ENCODE measurements at places on chromosomes 13 and 19.

DNA sequence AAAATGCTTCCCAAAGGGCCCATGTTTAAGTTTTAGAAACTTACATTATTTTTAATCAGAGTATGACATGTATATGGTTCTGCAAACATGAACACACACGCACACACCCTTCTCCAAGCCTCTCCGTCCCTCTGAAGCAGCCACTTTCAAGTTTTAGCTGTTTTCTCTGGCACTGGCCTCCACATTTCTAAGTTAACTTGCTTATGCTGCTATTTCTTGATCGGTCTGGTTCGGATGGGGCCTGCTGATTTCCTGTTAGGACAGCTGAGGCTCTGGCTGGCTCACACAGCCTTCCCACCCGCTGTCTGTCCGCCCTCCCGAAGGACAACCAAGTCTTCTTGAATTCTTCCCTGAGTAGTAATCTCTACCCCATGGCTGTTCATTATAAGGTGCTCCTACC is 4.4 kb downstream of the SPC24 start:
- no peak for ATAC-seq

- ATAC-seq = no peak
Measured at GRCh38 chr13:79070343-79070974, 335.6 kb downstream of the RBM26 start.

GRCh38 chr19:4483385-4483784 is 11.3 kb downstream of the HDGFL2 start:
- peak; percentile 10 for ATAC-seq

- ATAC-seq = no peak
Measured at GRCh38 chr13:18948012-18948663, 233.5 kb downstream of the TUBA3C start.

DNA sequence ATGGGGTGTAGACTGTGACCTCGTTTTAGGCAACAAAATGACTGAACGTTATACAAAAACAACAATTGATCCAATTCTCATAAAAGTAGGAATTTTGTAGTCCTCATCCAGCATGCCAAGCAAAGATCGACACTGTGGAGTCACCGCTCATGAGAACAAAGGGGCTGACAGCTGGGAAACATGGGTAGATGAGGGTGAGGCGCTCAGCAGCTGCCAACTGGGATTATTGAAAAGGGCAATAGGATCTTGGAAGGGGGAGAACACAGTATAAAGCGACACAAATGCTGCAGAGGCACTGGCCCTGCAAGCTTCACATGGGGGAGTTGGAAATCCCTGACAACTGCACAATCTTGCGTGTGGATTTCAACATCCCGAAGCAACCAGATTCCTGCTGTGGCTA is 5.4 kb upstream of the ZNF765 start:
- ATAC-seq = no peak

- no peak for ATAC-seq
Measured at GRCh38 chr13:22744688-22745452, 435.9 kb upstream of the SGCG start.

GRCh38 chr13:113456116-113456702 is 2.9 kb upstream of the ADPRHL1 start:
- no peak for ATAC-seq

DNA sequence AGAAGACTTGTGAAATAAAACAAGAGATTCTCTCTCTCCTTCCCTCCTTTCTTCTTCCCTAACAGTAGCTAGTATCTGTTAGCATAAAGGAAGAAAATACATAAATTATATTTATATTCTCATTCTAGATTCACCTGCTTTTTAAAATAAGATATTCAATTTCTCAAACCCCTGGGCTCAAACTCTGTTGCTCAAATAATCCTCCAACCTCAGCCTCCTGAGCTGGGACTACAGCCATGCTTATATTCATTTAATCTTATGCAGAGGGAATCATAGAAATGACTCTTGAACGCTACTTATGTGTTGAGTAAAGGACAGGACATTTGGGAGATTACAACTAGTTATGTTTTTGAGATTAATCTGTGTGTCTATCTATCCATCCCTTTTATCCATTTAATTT is 56.2 kb downstream of the GPC5 start:
- ATAC-seq = no peak

DNA sequence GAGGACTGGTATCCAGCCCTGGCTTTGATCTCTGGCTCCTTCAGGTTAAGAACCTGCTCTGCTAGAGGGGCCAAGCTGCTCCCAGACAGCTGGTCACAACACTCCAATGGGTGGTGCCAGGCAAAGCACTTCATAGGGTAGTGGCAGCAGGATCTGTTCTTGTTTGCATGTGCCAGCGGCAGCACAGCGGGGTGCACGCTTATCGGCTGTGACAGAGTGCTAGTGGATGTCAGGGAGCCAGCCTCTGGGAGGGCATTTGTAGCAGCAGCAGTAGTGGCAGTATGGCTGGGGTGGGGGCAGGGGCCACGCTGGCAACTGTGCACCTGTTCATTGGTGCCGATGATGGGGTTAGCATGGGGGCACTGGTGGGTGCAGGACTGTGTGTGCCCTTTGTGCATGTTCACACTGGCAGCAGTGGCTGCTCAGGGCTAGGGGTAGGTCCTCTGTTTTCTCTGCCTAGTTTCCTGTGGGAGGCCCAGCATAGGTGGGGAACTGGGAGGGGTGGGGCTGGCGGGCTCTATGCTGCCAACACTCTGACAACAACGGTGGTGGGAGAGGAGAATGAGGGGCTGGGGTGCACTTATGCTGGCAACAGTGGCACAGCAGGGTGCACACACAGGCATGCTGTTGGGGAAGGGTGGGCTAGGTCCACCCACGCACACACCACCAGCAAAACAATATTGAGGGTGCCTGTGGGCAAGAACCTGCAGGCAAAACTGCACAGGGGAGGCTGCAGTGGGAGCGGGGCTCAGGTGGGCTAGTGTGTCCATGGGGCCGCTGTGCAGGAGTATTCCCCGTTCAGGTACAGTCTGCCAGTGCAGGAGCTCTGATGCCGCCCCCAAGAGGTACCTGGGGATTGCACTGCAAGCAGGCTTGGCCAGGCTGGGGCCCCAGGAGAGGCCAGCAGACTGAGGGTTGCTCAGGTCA is 19.3 kb downstream of the AP1M1 start:
- ATAC-seq = peak; percentile 22

- ATAC-seq = no peak
Measured at GRCh38 chr13:94080527-94080926, 399.0 kb downstream of the DCT start.

DNA sequence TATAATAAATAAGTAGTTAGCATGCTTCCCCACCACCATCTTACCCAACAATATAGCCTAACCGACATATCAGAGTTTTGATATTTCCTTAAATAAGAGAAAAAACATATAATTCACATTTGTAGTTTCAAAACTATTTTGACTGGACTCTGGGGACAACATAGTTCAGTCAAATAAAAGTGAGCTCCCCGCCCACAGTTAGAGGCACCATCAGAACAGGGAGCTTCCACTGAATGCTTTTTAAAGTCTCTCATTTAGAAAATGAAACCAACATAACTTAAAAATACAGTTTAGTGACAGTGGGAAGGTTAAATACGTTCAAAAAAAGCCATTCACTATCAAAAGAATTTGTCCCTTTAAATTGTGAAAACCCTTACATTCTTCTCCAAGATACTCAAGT is 92.8 kb downstream of the EPSTI1 start:
- ATAC-seq = no peak

- ATAC-seq = no peak
Measured at GRCh38 chr13:90690458-90691080, 656.9 kb upstream of the MIR17HG start.

- ATAC-seq = no peak
Measured at GRCh38 chr19:1410136-1410786, 2.9 kb downstream of the DAZAP1 start.

- ATAC-seq = no peak
Measured at GRCh38 chr19:31783592-31783991, 434.4 kb upstream of the TSHZ3 start.

DNA sequence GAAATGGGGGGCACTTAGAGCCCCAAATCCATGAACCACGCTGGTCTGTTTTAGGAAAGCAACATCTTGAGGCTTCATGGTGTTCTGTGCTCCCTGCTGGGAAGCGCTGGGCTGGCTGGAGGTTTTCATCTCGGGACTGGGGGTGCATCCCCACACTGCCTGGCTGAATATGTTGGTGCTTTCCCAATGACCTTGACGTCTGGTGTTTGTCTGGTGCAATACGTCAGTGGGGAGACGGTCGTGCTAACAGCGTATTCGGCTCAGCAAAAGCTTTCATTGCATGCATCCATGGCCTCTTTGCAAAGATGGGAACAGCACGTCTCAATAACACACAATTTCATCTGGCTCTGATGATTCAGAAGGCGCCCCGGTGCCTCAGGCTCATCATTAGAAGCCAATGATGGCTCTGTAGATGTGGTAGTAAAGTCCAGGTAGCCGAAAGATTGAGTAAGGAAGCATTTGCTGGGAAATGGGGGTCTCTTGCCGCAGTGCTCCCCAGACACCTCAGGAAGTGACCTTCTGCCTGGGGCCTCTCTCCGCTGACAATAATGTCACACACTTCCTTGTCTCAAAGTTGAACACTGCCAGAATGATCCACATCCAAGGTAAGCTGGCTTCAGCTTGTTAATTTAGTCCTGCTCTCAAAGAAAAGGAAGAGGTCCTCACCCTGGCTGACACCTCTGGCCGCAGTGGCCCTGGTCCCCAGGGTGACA is 97.7 kb downstream of the ING1 start:
- no peak for ATAC-seq

DNA sequence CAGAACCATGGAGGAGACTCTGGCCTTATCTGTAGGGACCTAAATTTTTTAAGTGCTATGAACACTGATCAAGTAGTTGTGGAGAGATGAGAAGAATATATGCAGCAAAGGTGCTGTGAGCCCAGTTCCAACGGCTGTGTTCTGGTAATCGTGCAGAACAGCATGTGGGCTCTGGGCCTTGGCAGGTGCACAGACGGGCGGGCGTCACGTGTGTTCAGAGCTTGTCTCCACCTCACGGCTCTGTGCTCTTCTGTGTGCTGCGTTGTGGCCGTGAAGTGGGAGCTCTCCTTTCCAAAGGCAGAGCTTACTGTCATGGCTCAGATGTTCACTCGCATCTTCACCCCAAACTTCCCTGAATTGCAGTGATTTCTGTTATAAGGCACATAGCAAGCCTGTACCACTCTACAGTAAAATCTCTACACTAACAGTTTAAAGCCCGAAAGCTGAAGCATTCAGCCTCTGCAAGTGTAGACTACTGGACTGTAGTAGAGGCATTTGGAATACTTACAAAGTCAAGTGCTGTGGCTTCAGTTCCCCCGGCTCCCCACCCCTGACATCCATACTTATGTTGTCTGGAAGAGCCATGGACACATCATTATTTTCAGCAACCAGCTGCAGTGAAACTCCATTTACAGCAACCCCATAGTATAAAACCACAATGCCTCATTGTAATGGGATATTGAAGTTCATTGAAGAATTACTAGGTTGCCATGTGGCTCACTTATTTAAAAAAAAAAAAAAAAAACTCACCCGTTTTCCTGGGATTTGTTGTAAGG is 27.5 kb upstream of the TEX29 start:
- ATAC-seq = no peak

GRCh38 chr19:1084024-1084868 is 10.9 kb downstream of the POLR2E start:
- ATAC-seq = no peak

GRCh38 chr13:42041011-42041683 is 7.3 kb upstream of the DGKH start:
- ATAC-seq = peak; percentile 82

- no peak for ATAC-seq
Measured at GRCh38 chr13:76993021-76993420, 1.1 kb downstream of the CLN5 start.

- no peak for ATAC-seq
Measured at GRCh38 chr13:33865945-33866344, 48.0 kb downstream of the RFC3 start.

DNA sequence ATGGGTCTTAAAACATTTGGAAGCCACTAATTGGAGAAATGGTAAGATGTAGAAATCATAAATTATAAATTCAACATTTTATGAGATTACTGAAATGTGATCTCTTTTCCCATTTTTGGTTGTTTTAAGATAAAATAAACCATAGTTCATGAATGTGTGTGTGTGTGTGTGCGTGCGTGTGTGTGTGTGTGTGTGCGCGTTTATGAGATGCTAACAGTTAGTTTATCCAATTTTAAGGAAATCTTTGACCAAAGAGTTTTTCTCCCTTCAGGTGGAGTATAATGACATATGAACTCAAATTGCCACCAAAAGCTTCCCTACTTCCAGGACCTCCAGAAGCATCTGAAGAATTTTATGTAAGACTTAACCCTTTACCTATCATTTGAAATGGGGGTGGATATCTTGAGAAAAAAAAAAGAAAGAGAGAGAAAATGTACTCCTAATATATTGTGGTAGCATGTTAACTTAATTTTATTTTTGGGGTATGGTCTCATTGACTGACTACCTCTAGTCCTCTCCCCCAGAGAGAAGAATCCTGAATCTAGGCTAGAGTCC is 98.1 kb upstream of the AKAP11 start:
- ATAC-seq = no peak

GRCh38 chr13:41937388-41937787 is 23.5 kb downstream of the VWA8 start:
- no peak for ATAC-seq

GRCh38 chr13:23959231-23959862 is 62.0 kb upstream of the C1QTNF9B start:
- no peak for ATAC-seq

DNA sequence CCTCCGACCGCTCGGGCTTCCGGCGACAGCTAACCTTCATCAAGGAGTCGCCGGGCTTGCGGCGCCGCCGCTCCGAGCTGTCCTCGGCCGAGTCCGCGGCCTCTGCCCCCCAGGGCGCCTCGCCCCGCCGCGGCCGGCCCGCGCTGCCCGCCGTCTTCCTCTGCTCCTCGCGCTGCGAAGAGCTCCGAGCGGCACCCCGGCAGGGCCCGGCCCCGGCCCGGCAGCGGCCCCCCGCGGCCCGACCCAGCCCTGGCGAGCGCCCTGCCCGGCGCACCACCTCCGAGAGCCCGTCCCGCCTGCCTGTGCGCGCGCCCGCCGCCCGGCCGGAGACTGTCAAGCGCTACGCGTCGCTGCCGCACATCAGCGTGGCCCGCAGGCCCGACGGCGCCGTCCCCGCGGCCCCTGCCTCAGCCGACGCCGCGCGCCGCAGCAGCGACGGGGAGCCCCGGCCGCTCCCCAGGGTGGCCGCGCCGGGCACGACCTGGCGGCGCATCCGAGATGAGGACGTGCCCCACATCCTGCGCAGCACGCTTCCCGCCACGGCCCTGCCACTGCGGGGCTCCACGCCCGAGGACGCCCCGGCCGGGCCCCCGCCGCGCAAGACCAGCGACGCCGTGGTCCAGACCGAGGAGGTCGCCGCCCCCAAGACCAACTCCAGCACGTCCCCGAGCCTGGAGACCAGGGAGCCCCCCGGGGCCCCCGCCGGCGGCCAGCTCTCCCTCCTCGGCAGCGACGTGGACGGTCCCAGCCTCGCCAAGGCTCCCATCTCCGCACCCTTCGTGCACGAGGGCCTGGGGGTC is 9.6 kb downstream of the C19orf25 start:
- ATAC-seq = no peak

DNA sequence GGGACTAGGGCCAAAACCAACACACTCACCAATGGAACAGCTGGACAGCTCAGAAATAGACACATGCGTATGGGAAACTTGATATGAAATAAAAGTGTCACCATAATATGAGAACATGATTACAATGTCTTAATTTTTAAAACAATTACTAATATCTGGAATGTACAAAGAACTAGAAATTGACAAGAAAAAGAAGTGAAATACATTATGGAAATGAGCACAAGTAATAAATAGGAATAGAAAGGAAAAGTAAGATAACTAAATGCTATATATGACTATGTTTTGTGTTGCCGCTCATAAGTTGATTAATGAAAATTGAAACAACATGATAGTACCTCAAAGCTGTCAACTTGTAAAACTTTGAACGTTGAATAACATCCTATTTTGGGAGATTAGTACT is 801.1 kb downstream of the SLITRK5 start:
- no peak for ATAC-seq
